ENCODE measurements at places on chromosomes 6 and 20.

DNA sequence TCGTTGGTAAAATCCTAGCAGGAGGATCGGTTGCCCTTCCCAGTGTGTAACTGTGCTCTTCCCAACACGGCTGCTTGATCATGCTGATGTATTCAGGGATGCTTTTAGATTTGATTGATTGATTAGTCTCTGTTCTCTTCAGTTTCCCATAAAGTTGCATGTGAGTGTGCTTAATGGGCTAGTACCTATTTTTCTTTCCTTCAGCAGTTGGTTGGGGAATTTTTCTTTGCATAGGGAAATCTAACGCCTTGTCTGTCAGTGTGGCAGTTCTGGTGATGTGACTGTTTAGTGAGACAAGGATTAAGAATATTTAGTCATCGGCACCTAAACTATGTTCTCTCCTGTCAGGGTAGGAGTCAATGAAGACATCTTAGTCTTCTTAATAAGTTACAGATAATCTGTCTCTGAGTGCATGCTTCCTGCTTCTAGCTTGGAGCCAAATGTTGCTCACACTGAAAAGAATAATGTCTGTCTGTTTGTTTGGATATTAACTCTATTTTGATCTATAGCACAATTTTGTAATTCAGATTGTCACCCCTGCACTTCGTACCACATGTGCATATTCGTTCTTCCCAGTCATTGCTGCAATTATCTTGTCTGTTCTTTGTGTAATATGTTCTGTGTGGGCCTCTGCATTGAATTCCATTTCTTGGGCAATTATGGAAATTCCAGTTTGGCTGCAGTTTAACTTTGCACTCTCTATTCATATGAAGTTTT, 169.9 kb downstream of the EDN1 start:
- no peak for DNase-seq

GRCh38 chr6:142051404-142051803, 81.3 kb upstream of the GJE1 start:
- DNase-seq: no peak

GRCh38 chr6:1629316-1629715, 19.6 kb downstream of the FOXC1 start:
- DNase-seq: no peak

GRCh38 chr6:69593706-69594105, 203.1 kb downstream of the LMBRD1 start:
- no peak for DNase-seq

GRCh38 chr6:10149603-10150002, 265.3 kb downstream of the TFAP2A start:
- DNase-seq: no peak

GRCh38 chr6:127570739-127571389, 6.1 kb upstream of the C6orf58 start:
- DNase-seq: no peak

DNA sequence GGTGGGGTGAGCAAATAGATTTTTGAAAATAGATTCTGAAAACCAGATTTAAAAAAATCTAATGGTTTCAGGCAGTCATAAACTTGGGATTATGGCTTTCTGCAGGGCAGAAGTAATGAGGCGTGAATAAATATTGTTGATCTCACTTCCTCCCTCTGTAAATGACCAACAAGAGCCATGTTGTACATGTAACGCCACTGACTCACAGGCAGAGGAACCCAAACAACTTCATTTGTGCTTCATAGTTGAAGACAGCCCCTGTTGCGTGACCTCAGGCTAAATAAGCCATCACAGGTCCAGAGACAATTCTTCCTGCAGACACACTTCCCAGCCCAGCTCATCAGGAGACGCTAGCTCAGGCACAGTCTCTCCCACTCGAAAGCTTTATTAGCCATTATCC, 59.1 kb upstream of the F13A1 start:
- no peak for DNase-seq

All from fibroblast of skin of left biceps (primary cell).